ENCODE measurements at places on chromosomes 1 and 21. TPM values are rescaled to one million over a fixed set of nuclear protein-coding genes. Genes with fewer than 3 reads are reported as not detected.

DNA sequence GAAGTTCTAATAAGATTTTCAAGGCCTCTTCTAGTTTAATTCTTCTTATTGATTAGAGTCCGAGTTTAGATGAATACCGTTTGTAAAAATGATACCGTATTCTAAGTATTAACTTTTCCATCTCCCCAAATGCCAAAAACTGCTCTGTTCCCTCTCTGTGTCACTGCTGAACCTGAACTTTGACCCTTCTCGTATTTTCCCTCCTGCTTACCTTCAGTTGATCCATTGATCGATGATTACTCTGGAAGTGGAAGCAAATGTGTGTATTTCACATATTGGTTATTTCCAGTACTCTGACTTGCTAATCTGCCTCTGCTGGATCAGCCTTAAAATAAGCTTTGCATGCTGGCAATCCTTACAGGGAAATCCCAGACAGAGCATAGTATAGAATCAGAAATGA lies 68.5 kb downstream of the KIF1B start:
- no peak for DNase-seq

PLA2G2D gene
- total RNA-seq: not detected

GRCh38 chr1:31650161-31651088 lies 5.7 kb upstream of the PEF1 start:
- DNase-seq: no peak

- no peak for DNase-seq
Observed at GRCh38 chr1:241637046-241637590, 3.1 kb downstream of the CHML start.

- no peak for DNase-seq
Observed at GRCh38 chr1:27690183-27690582, 18.2 kb upstream of the IFI6 start.

HCRTR1 gene
- total RNA-seq: not detected

DNA sequence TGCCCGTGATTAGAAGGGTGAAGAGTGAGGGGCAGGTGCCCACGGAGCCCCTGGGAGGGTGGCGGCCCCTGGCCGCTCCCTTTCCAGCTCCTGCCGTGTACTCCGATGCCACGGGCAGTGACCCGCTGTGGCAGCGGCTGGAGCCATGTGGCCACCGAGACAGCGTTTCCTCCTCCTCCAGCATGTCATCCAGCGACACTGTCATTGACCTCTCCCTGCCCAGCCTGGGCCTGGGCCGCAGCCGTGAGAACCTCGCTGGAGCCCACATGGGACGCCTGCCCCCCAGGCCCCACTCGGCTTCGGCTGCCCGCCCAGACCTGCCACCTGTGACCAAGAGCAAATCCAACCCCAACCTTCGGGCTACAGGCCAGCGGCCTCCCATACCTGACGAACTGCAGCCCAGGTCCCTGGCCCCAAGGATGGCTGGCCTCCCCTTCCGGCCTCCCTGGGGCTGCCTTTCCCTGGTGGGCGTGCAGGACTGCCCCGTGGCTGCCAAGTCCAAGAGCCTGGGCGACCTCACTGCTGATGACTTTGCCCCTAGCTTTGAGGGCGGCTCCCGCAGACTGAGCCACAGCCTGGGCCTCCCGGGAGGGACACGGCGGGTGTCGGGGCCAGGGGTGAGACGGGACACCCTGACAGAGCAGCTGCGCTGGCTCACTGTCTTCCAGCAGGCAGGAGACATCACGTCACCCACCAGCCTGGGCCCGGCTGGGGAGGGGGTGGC lies 22.0 kb downstream of the PANK4 start:
- no peak for DNase-seq

- no peak for DNase-seq
Observed at GRCh38 chr1:30786264-30786991, 28.9 kb upstream of the LAPTM5 start.

- no peak for DNase-seq
Observed at GRCh38 chr1:90969241-90969640, 52.6 kb downstream of the ZNF644 start.

DNA sequence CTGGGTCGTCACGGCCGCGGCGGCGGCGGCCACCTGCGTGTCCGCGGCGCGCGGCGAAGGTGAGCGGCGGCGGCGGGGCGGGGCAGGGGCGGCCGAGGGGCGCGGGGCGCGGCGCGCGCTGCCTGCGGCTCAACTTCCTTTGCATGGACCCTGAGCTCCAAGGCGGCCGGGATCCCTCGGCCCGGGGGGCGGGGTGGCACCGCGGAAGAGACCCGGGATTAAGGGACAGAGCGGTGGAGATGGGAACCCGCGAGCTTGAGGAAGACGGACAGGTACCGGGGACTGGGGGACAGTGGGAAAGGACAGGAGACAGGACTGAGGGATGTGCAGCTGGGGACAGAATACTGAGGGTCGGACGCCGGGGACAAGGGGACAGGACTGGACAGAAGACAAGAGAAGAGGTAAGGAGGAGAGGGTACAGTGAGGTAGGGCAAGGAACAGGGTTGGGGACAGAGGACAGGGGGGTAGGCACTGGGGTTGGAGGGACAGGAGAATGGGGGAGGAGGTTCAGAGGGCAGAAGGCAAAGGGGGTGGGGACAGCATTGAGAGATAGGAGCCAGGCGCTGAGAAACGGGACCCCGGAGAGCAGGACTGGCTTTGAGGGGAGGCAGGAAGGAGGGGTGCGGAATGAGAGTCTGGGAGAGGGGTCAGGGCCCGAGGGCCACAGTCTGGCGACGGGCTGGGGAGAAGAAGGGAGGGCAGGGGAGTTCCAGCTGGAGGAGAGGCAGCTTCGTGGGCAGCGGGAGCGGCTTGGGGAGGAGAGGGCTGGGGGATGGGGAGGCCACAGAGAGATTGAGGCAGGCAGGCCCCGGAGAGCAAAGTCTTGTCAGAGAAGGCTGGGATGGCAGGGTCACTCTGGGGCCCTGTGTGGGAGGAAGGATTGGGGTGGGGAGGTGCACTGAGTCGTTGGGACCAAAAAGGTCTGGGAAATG lies 648 bp downstream of the EPHA8 start:
- no peak for DNase-seq

C1QTNF12 gene
- total RNA-seq: 1.7 TPM
